Kidney (tissue), 22 donors: ENCODE measurements at places on chromosomes 3 and 15.

DNA sequence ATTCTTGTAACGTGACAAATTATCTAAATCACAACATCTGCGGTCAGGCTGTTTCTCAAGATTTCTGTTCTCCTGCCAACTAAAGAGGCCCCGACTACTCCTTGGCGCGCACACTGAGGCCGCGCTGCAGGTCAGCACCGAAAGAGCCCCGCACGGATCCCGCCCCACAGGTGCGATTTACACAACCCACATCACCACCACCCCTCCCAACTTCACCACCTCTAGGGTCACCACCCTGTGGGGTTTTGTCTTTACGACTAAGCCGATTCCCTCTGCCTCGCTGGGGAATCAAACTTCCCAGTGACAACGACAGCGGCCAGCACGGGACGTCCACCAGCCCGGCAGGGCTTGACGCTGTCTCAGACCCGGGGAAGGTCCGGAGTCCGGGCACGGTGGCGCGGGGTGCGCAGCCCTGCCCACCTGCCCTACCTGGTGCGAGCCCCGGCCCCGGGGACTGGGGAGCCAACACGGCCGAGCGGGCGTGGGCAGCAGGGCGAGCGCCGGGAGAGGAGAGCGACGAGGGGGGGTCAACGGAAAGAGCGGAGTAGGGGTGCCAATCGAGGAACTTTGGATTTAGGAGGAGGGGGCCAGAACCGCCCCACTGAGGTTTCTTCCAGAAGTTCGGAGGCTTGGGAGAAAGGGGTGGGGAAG lies 764 bp downstream of the UACA start:
- peak; percentile 56 for DNase-seq

- peak; percentile 59 for DNase-seq
These were observed 53.8 kb downstream of the CDCP1 start for GRCh38 chr3:45092132-45093031.

GRCh38 chr15:94352636-94353487 lies 121.5 kb downstream of the MCTP2 start:
- peak; percentile 84 for DNase-seq

- peak; percentile 56 for DNase-seq
These were observed 123.5 kb downstream of the RPLP1 start for GRCh38 chr15:69576035-69576526.

- no peak for DNase-seq
These were observed 9.7 kb downstream of the ATP8B4 start for GRCh38 chr15:50109076-50109987.

GRCh38 chr3:141849056-141849815 lies 27.2 kb upstream of the ATP1B3 start:
- no peak for DNase-seq

DNA sequence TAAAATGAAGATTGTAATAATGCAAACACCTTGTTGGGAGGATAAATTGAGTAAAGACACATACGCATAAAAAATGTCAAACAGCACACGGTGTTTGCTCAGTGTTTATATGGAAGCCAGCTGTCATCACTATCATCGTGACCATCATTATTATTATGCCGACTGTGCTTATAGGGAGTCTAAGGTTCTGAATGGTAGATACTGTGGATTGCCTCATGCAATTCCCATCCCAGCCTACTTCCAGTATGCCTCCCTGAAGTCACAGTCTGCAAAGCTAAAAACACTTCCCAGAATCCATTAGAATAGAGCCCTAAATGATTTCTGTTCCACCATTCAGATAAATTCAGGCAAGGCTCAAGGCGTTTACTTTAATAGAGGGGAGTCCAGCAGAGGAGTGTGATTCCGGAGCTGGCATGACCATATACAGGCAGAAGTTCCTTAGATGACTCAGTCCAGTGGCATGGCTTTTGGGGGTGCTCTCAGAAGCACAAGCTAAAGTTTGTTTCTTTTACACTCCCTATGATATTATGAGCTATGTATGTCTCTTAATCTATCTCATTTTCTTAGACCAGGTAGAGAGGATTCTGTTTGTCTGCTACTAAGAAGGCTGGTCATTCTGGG lies 148.7 kb downstream of the MEX3B start:
- no peak for DNase-seq

- peak; percentile 71 for DNase-seq
These were observed 607 bp upstream of the IMP3 start for GRCh38 chr15:75640483-75641178.

GRCh38 chr15:41780266-41780665 lies 6.0 kb downstream of the MAPKBP1 start:
- no peak for DNase-seq

DNA sequence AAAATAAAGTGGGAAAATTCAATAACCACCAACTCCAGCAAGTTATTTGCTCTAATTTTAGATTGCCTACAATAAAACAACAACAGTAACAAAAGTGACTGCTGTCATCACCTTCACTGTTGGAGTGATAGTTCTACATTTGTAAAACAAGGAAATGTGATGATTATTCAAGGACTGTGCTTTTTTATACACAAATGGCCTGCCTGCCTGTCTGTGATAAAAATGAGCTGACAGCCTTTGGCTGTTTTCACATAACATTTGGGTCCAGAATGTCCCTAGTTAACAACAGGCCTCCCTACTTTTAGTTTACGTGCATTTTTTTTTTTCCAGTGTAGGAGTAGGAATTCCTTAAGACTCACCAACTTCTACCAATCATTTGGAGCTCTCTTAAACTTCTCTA lies 768.8 kb downstream of the PDCD6IP start:
- no peak for DNase-seq

DNA sequence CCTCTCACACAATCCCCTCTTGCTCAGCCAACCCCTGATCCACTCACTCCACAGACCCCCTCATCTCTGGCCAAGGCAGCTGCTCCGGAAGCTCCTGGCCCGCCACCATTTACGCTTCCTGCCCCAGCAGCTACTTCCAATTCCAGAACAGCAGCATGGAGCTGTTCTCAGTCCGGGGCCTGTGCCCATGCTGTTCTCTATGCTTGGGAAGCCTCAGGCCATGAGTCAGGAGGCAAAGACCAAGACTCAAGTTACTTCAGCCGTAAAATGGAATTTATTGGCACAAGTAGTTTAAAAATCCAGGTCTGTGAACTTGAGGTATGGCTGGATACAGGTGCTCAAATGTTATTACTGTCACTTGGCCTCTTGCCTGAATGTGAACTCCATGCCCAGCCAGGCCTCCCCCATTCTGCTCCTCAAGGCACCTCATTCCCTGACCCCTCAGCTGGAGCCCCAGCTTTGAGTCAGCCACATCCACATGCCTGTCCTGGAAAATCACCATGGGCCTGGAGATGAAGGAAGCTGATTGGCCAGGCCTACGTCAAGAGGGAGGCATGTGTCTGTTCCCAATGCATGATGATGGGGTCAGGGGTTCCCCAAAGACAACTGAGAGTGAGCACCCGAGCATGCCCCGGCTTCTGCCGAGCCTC lies 31.4 kb upstream of the CACNA2D2 start:
- DNase-seq = no peak

DNA sequence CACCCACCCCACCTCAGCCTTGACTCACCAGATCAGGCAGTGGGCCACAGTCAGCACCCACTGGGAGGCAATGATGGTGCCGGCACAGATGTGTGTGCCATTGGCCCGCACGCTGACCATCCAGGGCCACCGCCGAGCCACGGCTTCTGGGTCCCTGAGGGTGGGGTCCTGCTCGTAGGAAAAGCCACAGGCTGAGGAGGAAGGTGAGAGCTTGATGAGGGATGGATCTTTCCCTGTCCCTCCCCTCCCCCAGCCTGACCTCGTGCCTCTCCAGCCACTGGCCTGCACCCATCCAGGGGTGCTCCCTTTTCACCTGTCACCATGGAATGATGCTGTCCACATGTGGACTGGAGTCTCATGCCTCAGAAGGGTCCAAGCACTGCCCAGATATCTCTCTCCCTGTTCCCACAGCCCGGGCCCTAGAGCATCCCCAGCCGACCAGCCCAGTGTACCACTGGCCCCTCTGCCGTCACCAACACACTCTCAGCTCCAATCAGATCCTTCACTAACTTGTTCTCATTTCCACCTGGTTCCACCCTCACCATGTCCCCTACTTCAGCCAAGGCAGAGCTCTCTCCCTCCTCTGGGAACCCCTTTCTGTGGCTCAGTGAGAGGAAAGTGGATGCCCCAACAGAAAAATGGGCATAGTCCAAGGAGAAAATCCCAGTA lies 2.0 kb downstream of the PRSS50 start:
- DNase-seq = no peak

DNA sequence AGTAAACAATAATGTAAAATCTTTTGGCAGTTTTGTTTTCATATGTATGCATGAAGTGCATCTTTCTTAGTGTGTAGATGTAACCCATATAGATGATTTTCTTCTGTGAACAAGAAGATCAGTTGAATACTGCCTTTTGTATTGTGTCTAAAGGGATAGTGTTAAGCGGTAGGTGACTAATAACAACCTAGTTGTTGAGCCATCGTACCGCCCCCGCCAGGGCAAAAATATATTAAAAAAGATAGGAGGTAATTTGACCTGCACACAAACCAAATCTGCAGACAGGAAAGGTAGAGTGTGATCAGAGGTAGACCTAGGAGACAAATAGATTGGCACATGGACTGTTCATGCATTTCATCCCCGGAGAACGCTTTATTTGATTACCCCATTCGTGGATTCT lies 3.3 kb upstream of the GMNC start:
- DNase-seq = no peak

DNA sequence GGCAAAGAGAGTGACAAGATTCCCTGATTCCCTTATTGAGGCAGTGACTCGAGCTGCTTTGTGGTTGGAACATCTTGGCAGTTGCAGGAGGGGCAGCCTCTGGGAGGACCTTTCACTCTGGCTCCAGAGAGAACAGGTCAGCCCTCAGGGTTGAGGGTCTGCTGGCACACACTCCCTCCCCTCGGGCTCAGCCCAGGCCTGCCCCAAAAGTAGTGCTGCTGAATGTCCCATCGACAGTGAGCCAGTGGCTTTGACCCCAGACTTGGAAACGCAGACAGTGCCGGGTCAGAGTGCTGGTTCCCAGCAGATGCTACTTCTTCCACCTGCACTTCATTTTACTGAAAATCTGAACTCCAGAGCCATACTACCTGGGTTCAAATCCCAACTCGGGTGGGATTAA lies 25.6 kb upstream of the ATP2B2 start:
- DNase-seq = peak; percentile 11

- no peak for DNase-seq
These were observed 29.9 kb downstream of the CRABP1 start for GRCh38 chr15:78370013-78370412.

GRCh38 chr3:82030916-82031315 lies 269.5 kb upstream of the GBE1 start:
- no peak for DNase-seq

DNA sequence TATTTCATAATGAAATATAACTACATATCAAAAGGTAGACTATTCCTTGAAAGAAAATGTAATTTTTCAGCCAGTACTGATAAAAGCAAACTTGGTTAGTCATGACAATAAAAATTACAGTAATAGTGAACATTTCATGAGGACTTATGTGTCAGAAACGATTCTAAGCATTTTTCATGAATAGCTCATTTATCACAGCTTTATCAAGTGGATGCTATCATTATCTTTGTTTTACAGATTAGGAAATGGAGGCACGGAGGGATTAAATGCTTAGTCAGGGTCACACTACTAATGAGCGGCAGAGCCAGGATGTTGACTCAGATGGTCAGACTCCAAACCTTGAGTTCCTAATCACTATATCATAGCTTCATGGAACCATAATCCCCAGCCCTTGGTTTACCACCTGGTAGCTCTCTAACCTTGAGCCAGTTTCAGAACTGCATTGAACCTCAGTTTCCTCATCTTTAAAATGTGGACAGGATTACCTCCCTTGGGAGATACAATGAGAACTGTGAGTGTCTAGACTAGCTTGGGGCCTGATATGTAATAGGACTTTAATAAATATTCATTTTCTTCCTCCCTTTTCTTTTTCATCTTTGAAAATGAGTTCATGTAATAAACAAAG lies 85.4 kb downstream of the TNIK start:
- no peak for DNase-seq

DNA sequence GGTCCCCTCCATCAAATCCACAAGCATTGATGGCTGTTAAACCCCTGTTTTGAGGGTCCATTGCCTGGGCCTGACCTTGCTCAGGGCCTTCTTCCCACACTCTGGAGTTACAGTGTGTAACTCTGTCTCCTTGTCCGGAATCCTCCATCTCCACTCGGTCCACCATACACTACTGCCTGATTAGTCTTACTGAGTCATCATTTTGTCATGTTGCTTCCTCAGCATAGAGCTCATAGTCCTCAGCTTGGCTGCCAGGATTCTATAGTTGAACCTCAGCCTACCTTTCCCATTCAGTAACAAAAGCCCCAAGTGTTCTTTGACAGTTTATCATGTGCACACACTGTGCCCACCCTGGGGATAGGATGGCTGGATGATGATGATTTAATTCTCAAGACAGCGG lies 113.0 kb downstream of the PDE8A start:
- no peak for DNase-seq

DNA sequence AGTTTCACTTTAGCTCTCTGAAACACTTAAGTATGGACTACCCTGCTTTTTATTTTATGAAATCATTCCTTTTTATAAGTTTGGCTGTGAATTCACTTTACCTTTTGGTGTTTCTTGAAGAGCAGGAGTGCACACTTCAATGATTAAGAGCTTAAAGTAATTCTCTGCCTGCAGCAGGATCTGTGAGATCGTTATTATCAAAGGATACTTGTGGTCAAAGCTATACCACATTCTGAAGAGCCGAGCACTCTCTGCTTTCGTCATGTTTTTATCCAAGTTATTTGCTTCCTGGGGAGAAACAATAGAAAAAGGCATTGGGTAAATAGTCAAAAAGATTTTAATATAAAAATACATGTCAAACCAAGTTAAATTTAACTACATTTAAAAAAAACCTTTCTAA lies 243.7 kb downstream of the CHST2 start:
- DNase-seq = no peak

DNA sequence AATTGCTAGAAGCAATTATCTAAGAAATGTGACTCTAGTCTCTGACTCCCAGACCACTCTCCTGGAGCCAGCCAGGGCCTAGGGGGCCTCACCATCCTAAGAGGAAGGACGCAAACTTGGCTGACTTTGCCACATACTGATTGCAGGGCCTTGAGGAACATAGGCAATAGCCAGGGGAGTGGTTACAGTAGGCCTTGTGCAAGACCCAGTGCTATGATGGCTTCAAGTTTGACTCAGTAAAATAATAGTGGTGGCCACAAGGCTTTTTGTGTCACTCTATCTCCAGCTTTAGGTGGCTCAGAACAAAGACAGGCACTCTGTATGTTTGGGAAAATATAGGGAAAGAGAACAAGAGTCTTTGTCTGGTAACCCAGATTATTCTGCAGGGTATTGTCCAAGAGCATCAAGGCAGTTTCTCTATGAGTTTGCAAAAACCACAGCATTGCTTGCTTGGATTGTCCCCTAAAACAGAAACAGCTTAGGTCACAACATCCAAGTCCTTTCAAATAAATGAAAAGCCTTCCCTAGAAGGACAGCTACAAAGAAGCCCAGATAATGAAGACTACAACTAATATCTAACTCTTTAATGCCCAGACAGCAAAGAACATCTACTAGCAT lies 631.5 kb downstream of the PYDC2 start:
- DNase-seq = no peak
